ENCODE measurements at places on chromosomes 5 and 9. TPM values are rescaled to one million over a fixed set of nuclear protein-coding genes. Genes with fewer than 3 reads are reported as not detected.

DNA sequence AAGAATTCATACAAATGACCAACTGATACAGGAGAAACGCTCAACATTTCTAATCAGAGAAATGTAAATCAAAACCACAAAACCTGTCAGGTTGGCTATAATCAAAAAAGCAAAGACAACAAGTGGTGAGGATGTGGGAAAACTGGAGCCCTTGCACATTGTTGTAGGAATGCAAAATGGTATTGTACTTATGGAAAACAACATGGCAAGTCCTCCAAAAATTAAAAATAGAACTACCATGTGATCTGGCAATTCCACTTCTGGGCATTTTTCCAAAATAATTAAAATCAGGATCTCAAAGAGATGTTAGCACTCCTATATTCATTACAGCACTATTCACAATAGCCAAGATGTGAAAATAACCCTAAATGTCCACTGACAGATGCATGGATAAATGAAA lies 76.1 kb downstream of the FNIP1 start:
- no peak overlapping the region for H3K27ac ChIP-seq
- no peaks in the 10 kb centered on the region for H3K27me3 ChIP-seq
- no peak overlapping the region for H3K4me3 ChIP-seq
- H3K36me3 ChIP-seq = peaks cover 40% of the 10 kb centered on the region
- DNase-seq = no peak

DNA sequence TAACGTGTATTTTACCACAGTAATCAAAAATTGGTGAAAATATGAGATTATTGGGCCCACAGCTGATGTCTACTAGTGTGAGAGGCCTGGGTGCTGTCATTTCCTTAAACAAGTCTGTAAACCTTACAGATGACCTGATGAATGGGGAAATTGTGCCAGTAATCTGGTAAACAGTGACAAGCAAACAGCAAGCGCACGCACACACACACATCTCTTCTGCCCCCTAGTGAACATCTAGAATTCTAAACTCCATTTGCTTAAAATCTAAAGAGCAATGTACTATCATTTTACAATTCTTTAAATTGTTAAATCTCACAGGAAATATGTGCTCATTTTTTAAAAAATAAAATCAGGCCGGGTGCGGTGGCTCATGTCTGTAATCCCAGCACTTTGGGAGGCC lies 7.5 kb upstream of the RAPGEF1 start:
- H3K4me1 ChIP-seq = peaks cover 35% of the 10 kb centered on the region
- peaks cover 4% of the 10 kb centered on the region for H3K27me3 ChIP-seq
- no peaks in the 10 kb centered on the region for H3K36me3 ChIP-seq
- H3K4me3 ChIP-seq = no peak overlapping the region
- H3K27ac ChIP-seq = no peak overlapping the region

GRCh38 chr5:142295960-142296860 lies 28.6 kb downstream of the SPRY4 start:
- peaks cover 2% of the 10 kb centered on the region for H3K4me1 ChIP-seq
- no peak overlapping the region for H3K4me3 ChIP-seq
- H3K27ac ChIP-seq = no peak overlapping the region
- H3K36me3 ChIP-seq = no peaks in the 10 kb centered on the region
- H3K27me3 ChIP-seq = peaks cover 14% of the 10 kb centered on the region

GRCh38 chr5:178436326-178436940 lies 153.8 kb downstream of the COL23A1 start:
- no peak overlapping the region for H3K4me3 ChIP-seq
- H3K36me3 ChIP-seq = no peaks in the 10 kb centered on the region
- H3K27me3 ChIP-seq = peaks cover 18% of the 10 kb centered on the region

Gene SMIM27
- total RNA-seq = 20.8 TPM
